ENCODE measurements at places on chromosomes 3 and 15. TPM values are rescaled to one million over a fixed set of nuclear protein-coding genes. Genes with fewer than 3 reads are reported as not detected.

DNA sequence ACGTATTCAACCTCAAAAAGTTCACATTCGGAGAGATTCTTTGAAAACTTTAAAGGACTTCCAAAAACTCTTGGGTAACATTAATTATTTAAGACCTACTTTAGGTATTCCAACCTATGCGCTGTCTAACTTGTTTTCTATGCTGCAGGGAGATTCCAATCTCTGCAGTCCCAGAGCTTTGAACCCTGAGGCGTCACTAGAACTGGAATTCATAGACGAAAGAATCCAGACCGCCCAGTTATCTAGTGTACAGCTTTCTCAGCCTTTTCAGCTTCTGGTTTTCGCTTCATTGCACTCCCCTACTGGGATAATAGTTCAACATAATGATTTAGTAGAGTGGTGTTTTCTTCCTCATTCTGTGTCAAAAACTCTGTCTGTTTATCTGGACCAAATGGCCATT lies 711.3 kb downstream of the ROBO1 start:
- no peak for DNase-seq

- no peak for DNase-seq
These were observed 101.2 kb downstream of the VGLL4 start for GRCh38 chr3:11542551-11542950.

GRCh38 chr3:29311795-29312194 lies 30.9 kb downstream of the RBMS3 start:
- no peak for DNase-seq

- no peak for DNase-seq
These were observed 34.5 kb downstream of the ACAA1 start for GRCh38 chr3:38102444-38102814.

DNA sequence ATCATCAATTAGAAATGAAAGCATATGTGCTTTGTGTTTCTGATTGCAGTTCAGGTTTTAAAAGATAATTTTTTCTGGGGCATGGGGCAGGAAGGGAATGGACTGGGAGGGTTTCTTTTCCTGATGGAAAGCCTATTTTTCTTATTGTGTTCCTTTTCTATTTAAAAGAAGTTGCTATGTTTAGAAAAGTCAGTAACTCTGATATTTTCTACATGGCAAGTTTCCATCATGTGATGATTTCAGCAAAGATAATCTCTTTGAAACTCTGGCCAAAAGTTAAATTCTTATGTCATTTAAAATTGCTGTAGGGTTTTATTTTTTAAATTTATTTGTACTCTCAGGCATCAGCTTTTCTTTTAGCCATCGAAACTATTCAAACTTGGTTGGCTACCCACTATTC lies 601.2 kb downstream of the FOXP1 start:
- no peak for DNase-seq

DNA sequence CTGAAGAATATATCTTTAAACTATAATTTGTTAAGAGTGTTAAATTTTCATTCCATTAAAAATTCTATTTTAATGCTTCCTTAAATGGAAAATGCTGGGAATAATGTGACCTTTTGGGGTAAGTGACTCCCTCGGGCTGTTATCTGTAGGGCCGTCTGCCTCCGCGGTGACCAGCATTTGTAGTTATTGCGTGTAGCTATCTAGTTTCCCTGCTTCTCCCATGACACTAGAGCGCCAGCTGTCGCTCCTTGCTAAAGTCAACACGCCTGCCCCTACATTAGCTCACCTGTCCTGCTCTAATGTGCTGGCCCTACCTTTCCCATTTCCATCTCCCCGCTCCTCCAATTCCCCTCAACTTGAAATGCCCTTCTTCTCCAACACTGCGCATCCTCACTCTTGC lies 12.4 kb upstream of the CHRM5 start:
- no peak for DNase-seq

DNA sequence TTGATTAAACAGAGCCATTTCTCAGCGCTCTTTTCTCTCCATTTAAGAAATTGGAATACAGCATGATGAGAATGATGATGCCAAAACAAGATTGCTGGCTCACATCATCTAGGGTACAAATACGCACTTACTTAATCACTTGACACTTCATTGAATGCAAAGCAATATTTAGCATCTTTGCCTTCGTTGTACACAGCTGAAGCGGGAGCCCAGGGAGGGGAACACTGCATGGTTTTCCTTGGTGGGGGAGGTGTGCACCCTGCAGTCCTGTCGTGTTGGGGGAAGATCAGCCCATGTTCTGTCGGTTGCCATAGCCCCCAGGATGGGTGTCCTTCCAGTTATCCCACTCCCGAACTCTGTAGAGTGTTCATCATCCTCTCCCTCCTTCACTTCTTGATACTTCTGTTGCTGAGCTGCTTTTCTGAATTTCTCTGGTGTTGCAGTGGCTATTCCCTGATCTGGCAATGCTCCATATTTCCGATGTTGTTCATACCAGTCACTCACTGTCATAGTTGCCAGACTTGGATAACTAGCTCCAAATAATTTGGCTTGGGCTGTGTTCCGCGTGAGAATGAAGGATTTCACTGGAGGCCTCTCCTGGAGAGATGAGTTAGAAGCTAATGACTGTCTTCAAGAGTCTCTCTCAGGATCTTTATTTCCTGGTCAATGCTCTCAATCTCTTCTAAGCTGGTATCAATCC lies 50.1 kb upstream of the DYNC1LI1 start:
- no peak for DNase-seq

DNA sequence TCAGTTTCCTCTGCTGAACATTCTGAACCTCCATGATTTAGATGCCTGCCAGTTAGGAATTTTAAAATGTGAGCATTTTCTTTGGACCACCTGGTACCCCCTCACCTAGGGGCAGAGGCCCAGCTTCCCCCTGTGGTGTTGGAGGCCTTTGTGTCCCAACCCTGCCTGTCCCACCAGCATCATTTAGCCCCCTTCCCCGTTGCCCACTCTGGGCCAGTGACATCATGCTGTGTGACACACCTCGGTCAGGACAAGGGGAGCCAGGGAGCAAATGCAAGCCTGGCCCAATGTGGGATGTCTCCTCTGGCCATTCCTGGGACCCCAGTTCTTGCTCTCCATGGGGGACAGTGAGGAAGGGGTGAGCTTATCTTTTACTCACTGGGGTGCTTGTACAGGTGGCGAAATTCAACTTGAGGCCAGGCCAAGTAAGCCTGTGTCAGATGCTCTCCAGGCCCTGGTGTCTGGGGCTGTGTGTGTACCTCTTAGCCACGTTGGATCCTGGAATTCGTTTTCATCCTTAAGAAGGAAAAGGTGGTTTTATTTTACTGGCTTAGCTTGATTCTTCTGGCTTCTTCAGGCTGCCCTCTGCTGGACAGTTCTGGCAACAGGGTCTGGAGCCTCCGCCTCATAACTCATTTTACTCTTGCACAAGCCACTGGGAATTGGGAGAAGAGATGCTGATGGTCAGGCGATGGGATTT lies 49.7 kb upstream of the MYZAP start:
- peak; percentile 76 for DNase-seq

- DNase-seq = no peak
These were observed 27.7 kb upstream of the ANO10 start for GRCh38 chr3:43649365-43649968.

DNA sequence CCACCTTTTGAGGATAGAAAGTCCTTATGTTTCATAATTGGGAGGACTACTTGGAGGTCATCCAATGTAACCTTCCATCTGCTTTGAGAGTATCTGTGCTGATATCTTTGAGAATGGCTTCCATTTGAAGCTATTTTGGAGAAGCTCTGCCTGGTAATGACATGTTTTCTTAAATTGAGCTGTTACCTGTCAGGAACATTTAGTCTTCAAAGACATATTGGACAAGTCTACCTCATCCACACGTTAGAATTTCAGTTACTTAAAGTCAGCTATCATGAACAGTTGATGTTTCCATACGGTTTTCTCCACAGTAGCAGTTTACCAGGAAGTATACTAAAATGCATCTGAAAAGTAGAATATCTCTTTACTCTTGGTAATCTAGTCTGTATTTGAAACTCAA lies 318.5 kb downstream of the EDEM1 start:
- no peak for DNase-seq

GRCh38 chr15:70213794-70214193 lies 116.1 kb upstream of the TLE3 start:
- DNase-seq = no peak

- DNase-seq = peak; percentile 51
These were observed 611 bp downstream of the CTDSPL2 start for GRCh38 chr15:44427756-44428724.

DNA sequence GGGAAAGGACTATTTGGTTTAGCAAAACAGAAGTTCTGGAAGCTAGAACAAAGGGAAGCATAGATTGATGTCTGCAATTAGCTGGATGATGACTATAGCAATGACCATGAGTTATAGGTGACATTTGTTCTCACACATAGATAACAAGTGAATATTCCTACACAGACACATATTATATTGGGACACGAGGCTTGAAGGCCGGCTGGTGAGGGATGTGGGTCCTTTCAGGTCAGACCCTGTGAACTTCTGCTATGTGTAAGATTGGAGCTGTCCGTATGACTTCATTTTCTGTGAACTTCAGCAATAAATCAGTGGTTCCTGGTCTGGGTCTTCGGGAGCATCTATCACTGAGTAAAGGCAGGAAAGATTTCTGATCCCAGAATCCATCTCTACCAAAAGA lies 253.6 kb upstream of the CFAP20DC start:
- no peak for DNase-seq

DNA sequence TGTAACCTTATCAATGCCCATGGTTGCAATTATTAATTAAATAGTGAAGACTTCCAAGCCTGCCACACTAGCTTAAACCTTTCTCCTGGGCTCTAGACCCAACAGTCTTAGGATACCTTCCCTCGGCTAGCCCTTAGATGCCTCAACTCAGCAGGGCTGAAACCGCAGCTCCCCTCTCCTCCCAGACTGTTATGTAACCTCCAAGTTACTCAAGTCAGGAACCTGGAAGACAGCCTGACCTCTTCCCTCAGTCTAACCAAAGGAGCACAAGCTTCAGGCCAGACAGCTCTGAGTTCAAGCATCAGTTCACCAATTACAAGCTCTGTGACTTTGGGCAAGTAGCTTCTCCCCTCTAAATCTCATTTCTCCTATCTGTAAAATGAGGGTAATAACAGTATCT lies 70.5 kb upstream of the HACD2 start:
- no peak for DNase-seq

- no peak for DNase-seq
These were observed 88.9 kb downstream of the PLOD2 start for GRCh38 chr3:146072061-146072460.

GRCh38 chr3:71581457-71582035 lies 2.0 kb downstream of the FOXP1 start:
- peak; percentile 41 for DNase-seq

DNA sequence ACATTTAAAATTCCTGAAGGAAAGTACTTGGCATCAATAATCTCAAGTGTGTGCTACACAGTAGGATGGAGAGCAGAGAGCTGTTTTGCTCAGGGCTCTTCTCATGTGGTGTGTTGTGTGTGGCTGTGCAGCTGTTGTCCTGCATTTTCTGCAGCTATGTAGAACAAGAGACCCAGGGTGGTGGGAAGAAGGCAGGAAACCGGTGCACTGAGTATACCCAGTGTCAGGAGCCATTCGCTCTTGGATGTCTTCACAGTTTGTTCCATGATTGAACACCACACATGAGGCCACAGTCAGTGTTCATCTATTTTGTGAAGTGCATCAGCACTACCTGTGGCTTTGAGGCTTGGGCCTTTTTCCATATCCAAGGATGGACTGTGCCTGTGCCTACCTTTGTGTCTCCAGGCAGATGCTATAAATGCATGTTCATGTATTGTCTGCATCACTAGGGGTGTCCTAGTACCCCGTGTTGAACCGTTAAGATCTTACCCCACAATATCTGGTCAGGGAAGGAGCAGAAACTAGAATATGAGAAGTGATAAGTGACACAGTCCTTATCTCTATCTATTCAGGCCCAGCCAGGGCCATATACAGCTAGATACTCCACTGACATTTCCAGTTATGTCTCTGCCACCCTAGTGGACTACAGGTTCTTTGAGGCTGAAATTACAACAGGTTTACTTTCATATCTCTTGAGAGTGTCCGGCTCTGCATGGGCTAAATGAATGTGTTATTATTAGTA lies 194.3 kb downstream of the NR2F2 start:
- DNase-seq = no peak

DNA sequence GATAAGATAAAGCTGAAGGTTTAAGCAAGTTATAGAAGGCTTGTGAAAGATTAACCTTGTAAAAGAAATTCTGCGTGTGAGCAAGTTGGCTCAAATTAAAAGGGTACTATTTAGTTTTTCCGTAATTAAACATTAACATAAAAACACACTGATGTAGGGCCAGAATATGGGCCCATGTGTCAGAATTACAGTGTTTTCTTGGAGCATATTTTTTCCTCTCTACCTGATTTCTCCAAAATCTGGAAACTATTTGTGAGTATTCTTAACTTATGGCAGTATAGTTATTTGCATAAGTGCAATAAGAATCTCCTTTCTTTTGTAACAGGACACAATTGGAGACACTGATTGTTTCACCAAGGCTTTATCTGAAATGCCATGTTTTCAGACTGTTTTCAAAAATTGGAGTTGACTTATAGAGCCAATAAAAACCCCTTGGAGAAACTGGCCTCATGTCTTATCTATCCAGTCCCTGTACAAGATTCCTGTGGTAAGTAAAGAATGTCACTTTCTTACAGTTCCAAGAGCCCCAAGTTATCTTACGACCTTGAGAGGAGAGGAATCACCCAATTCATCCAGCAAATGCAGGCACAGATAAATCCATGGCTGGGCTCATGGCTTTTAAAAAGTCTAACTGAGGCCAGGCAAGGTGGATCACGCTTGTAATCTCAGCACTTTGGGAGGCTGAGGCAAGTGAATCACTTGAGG lies 47.8 kb upstream of the P2RY1 start:
- no peak for DNase-seq

DNA sequence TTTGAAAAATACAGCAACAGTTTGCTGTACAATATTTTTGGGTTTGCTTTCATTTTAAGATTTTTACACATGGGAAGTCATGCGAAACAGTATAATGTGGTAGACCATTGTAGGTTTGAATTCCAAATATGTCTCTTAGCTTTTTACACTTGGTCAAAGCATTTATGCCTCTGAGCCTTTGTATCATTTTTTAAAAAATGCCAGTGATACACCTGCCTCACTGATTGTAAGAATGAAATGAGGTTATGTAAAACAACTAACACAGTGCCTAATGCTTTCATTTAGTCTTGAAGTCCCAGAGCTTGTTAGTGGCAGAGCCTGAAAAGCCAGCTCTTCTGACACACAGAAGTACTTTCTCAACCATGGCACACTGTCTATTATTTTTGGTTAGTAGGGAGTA lies 202.0 kb downstream of the UBE2E2 start:
- no peak for DNase-seq

Gene SERINC4
- not detected for total RNA-seq

Gene CTXN2
- total RNA-seq = 0.18 TPM

Gene FOXL2
- total RNA-seq = 6.8 TPM

Gene LYSMD4
- 13.1 TPM for total RNA-seq

Gene GOLGA8K
- total RNA-seq = 0.31 TPM

Gene PLA2G4B
- total RNA-seq = 2.9 TPM

Gene HIGD2B
- total RNA-seq = not detected

All from endothelial cell (in vitro differentiated cells).